ENCODE measurements at places on chromosomes 12 and 14.

- peak; percentile 57 for DNase-seq
Observed at GRCh38 chr12:54378796-54379397, 5.6 kb downstream of the ZNF385A start.

- peak; percentile 96 for DNase-seq
Observed at GRCh38 chr12:111841750-111842555, at the start of gene MAPKAPK5. TSS of gene MAPKAPK5 (plus strand) at chr12:111842228. CDS start at chr12:111842734, 506 bp downstream.

DNA sequence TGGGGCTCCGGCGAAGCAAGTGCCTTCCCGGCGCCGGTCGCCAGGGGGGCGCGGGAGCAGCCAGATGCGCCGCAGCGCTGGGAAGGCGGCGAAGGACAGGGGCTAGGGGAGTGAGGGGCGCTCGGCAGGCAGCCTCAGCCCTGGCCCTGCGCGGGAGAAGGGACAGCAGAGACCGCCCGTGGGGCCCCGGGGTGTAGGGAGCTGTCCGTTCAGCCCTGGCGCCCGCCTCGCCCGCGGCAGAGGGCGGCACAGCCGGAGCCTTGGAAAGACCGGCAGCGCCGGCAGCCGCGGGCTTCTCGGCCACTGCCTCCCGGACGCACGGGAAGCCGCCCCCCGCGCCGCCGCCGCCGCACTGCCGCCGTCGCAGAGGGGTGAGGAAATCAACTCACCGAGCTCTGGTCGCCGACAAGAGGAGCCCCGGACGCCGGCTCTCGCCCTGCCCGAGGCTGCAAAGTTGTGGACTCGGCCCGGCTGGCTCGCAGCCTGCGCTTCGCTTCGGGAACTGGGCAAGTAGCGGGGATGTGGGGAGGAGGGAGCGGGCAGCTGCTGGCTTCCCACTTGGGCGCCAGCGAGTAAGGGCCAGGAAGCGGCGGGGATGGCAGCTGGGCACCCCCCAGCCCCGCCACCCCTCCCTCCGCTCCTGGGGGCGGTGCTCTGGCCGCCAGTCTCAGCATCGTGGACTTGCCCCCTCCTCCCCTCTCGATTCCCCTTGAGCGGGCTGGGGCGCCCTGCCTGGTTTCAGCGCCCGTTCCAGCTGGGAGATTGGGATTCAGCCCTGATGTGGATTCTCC lies at the start of gene ZDHHC22:
Gene ZDHHC22 (minus strand): TSS at position 578 of the 791 bp plus-strand sequence. CDS start 2,053 bp downstream, outside the sequence.
- peak; percentile 63 for DNase-seq

DNA sequence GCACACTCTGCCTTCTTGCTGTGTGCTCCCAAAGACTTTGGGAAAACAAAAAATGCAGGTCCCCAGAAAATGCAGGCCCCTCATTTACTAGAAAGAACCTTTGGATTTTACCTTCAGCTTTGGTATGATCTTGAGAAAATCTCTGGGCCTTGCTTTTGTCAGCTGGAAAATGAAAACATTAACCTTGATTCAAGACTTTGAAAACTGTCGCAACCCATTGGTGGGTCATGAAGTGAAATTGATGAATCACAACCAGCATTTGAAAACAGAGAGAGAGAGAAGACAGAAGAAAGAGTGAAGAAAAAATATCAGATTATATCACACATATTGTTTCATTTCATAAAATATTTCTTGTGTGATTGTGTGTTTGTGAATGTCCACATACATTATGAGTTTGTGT lies 322.5 kb downstream of the ZFP36L1 start:
- DNase-seq: no peak

GRCh38 chr12:99381992-99382391 lies 265.6 kb upstream of the GARIN6 start:
- no peak for DNase-seq

- no peak for DNase-seq
Observed at GRCh38 chr14:58695514-58695913, 57.8 kb downstream of the DACT1 start.
